NCI-H2227 treated with DMSO at 0.1 percent for 48 hours (cell line): ENCODE measurements at places on chromosomes 6 and 20.

DNA sequence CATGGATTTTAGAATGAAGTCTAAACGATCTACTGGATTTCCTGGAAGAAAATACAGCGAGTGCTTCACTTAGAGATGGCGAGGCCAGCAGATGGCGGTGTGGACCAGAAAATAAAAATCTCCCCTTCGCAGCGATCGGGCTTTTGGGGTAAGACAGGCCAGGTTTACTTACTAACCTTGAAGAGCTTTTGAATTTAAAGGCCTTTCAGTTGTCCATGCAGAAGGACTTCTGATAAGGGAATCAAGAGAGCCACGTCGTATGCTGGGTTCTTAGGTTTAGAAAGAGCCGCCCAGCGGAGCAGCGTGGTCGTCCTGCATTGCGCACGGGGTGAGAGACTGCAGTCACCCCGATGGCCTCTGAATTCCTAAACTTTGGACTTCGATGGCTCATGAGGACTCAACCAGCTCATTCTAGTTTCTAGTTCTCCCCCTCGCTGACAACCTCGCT is 125.2 kb upstream of the RALGAPA2 start:
- peak; percentile 74 for DNase-seq

DNA sequence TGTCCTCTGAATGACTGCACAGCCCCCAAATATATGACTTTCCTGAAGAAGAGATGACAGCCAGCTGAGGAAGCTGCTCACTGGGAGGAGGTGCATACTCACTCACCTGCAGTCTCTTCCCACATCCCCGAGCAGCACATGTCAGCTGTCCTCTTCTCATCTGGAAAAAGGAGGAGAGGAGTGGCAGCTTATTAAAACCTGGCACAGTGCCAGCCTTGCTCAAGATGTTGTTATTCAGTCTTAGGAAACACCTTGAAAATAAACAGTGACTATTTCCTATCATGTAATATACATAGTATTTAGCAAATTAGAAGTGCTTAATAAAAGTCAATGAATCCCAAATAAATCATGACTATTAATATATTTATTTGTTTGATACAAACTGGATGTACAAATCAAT is 232.9 kb downstream of the EPM2A start:
- peak; percentile 23 for DNase-seq

DNA sequence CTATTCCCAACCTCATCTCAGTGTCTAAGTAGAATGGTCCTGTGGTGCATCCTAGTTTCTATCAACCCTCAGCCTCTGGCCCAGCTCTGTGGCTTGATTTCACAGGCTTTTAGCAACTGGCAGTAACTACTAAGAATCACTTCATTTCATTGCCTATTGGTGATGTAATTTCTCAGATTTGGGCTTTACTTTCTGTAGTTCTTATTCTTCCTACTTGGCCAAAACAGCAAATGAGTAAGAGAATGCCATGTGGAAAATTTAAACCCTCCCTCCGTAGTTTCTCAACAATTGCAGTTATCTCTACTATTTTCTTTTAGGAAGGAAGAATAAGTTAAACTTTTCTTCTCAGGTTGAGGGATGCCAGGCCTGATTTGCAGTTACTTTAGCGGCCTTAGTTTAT is 387.3 kb downstream of the CDKAL1 start:
- DNase-seq: no peak

DNA sequence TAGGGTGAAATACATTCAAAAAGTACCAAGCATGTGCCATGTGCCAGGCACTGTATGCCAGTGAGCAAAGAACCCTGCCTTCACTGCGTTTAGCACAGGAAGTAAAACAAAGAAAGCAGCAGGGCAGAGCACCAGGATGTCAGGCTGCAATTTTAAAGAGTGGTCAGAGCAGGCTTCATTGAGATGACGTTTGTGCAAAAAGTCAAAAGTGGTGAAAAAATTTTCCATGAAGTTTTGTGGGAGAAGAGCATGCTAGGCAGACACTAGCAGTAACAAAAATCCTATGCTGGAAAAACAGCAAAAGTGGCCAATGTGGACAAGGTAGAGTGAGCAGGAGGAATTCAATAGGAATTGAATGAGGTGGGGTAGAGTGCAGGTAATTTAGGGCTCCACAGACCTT is 31.3 kb downstream of the AKIRIN2 start:
- DNase-seq: no peak

DNA sequence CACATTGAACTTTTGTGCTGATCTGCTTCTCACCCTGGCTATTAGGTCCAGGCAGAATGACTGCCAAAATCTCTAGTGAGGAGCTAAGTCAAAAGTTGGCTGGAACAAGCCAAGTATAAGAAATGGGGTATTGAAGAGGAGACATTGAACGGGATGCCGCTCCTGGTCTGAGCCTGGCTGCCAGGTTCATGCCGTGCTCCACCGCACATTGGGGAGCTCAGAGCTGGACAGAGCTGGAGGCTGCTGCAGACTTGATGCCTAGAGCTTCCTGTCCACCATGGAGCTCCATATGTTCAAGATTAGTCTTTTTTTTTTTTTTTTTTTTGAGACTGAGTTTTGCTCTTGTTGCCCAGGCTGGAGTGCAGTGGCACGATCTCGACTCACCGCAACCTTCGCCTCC is 4.1 kb upstream of the IFT52 start:
- no peak for DNase-seq

- DNase-seq: no peak
These were observed 20.4 kb downstream of the ARMC2 start for GRCh38 chr6:108868647-108869046.

GRCh38 chr6:131844243-131844841 is 36.5 kb downstream of the ENPP1 start:
- no peak for DNase-seq

GRCh38 chr6:42428326-42429041 is 23.2 kb downstream of the TRERF1 start:
- DNase-seq: no peak

DNA sequence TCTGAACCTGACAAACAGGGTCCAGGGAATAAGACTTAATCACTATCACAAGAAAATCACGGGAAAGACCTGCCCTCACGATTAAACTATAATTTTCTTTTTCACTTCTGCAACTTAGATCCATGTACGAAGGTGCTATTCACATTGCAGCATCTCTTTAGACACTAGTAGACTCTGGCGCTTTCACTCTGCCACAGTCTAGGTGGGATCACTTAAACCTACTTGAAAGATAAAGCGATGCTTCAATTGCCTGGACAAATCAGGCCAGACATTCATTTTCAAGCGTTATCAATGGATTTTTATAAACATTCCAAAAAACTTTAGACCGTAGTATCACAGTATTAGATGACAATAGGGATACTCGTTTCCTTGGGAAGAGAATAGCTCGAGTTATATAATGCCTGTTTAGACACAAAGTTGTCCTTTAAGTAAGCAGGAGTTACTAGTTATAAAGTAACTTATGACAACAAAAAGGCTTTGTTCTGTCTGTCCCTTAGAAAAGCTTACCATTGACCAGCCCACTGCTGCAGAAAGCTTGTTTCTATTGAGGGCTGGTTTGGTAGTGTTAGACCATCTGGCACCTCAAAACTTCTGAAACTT is 367.3 kb downstream of the UTRN start:
- no peak for DNase-seq

DNA sequence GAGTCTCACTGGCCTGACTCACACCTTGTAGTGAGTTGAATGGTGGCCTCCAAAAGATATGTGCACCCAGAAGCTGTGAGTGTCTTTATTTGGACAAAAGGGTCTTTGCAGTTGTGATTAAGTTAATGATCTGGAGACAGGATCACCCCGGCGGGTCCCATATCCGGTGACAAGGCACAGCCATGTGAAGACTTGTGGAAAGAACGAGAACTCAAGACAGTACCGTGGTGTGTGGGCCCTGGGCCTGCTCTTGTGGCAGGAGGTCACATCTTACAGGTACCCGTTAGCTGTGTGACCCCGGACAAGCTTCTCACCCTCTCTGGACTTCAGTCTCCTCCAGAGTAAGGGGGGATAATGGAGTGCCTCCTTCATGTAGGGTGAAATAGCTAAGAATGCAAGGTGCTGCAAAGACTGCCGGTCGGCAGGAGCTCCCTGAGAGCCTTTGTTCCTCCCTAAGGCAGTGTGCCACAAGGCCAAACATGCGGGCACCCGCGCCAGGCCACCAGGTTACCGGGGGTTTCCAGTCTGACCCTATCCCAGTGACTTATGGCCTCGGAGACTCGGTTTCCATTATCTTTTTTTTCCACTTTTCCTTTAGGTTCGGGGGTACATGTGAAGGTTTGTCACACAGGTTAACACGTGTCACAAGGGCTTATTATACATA is 39.2 kb downstream of the CDH4 start:
- DNase-seq: no peak

DNA sequence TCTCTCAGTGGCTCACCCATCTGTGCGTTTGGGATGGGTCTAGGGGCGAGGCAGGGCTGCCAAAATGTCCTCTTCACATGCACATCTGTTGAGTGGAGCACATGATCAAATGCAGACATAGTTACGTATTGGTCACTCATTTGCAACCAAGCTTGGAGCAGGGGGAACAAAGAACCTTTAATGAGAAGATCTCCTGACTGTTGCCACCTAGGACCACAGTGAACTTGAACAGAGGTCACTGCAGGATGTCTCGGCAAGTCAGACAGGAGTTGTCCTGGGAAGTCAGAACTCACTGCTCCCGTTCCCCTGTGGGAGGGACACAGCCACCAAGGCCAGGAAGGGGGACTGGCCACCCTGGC is 73.4 kb downstream of the SSR1 start:
- no peak for DNase-seq

DNA sequence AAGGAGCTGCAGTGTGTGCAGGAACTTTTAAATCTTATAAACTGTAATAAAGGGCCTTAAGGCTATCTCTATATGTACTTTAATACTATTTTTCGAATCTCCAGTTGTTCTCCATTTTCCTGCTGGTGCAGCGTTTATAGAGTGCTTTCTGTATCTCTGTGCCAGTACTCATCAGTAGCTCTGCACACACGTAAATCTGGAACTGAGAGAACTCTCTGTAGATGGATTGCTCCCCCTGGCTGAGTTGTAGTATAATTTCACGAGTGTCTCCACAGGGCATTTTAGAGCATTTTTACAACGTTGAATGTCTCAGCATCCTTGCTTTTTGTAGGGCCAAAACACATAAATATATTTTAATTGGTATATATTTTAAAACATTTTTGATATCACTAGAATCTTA is 256.5 kb downstream of the TRDN start:
- DNase-seq: peak; percentile 7

DNA sequence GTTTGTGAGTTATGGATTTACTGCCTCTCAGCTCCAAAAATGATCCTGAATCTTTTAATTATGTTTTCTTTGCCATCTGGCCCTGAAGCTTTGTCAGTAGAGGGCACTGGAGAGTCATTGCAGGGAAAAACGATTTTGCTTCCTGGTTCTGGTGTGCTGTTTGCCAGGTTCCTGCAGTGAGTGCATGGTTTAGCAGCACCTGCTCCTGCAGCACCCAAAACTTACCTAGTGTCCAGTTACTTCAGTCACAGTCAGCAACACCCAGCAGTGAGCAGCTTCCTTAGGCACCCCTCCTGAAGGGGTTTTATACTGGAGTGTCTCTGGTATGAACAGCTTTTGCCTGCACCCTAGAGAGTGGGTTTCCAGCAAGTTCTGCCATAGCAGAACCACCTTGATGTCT is 6.0 kb upstream of the TRIM26 start:
- peak; percentile 45 for DNase-seq

GRCh38 chr6:1535295-1535694 is 74.4 kb upstream of the FOXC1 start:
- no peak for DNase-seq

- no peak for DNase-seq
These were observed 185.1 kb downstream of the SMOC2 start for GRCh38 chr6:168626046-168626602.

DNA sequence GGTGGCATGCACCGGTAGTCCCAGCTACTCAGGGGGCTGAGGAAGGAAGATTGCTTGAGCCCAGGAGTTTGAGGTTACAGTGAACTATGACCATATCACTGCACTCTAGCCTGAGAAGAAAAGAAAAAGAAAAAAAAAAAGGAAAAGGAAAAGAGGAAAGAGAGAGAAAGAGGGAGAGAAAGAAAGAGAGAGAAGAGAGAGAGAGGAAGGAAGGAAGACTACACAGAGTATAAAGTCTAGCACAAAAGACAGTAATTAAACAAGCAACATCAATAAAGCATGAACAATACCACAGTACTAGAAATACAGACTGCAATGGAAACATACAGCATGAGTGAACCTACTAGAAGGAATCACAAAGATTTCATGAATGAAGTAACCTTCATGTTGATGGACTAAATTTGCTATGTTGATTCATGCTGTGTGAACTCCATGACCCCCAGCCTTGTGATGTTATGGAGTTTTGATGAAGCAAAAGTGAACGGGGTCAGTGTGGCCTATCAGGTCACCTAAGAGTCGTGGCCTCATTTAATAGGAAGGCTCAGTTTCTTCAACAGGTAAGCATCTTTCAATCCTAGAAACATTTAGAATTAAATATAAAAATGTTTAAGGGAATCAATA is 57.6 kb downstream of the NUDT3 start:
- no peak for DNase-seq

GRCh38 chr6:55210952-55211351 is 36.6 kb downstream of the HCRTR2 start:
- no peak for DNase-seq

DNA sequence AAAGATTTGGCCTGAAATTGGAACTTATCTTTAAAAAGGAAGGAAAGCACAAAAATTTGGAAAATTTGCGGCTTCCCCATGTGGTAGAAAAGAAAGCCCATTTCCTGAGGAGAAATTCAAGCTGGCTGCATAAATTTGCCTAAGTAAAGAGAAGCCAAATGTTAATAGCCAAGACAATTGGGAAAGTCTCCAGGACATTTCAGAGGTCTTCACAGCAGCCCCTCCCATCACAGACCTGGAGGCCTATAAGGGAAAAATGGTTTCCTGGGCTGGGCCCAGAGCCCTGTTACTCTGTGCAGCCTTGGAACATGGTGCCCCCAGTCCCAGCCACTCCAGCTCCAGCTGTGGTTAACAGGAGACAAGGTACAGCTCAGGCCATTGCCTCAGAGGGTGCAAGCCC is 736.5 kb downstream of the HACE1 start:
- no peak for DNase-seq

DNA sequence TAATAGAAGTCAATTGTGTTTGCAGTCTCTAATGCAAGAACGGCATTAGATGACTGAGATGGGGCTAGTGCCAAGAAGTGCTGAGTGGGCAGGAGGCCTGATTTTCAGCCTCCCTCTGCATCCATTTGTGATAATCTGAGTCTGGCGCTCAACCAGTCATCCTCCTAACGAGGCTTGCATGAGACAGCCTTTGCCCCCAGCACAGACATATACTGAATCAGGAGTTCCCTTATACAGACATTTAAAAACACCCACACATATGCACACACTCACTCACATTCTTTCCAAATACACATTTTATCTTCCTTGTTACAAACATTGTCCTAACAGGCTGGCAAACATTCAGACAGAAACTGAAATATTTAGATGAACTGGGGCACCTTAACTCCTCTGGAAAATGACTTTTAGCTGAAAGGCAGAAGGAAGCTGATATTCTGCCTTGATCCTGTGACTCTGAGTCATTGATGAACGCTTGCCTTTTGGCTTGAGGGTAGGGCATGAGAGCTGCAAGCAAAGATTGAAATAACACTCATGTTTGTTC is 562.3 kb downstream of the DHX35 start:
- no peak for DNase-seq
